Amygdala (tissue), 56 donors: ENCODE measurements at places on chromosomes 5 and 9.

DNA sequence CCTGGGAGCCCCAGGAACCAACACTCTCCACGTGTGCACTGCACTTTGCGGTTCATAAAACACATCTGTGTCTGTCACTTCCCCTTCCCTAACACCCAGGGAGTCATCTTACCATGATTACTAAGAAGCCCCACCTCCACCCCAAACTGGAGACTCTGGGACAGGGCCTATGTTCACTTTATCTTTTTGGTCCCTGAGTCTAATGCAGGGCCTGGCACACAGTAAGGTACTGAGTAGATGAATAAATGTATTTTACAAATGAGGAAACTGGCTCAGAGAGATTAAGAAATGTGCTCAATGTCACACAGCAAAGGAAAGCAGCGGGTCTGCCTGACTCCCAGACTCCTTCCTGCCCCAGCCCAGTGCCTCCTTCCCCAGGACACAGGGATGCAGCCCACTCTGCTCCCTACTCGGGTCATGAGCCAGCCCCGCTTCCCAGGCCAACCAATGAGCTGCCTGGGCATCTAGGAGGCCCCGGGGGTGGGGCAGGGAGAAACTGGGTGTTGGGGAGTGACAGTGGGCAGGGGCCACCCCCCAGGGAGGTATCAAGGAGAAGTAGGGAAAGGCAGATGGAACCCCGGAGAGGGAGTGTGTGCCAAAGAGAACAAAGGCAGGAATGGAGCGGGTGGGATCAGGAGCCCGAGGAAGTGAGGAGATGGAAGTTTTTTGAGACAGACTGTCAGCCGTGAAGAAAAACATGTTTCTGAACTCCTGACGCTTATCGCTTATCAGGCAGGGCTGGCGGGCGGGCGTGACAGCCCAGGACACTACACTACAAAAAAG lies 30.5 kb downstream of the SHB start:
- DNase-seq, result no peak

DNA sequence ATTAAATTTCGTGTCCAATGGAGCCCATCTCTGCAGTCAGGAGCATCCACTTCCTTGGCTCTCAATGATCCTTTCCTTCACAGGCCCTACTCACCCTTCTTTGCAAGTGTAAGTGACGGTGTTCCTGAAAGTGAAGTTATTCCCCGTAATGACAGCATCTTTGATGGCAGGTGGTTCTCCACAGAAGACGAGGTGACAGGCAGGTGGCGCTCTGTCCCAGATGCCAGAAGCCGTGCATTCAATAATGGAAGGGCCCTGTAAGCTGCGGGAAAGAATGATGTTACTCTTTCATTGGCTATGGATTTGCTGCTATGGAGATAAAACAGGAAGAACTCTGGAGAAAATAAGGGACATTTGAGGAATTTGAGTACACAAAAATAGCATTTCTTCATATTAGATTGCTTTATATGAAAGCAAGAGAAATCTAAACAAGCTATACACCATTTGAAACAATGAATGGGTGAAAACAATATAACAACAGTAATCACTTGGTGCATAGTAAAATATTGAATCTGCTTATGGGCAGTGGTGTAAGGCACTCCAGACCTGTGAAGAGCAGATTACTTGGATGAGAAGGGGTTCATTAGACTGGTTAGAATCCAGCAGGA lies 89.9 kb upstream of the TXNDC8 start:
- no peak for DNase-seq

DNA sequence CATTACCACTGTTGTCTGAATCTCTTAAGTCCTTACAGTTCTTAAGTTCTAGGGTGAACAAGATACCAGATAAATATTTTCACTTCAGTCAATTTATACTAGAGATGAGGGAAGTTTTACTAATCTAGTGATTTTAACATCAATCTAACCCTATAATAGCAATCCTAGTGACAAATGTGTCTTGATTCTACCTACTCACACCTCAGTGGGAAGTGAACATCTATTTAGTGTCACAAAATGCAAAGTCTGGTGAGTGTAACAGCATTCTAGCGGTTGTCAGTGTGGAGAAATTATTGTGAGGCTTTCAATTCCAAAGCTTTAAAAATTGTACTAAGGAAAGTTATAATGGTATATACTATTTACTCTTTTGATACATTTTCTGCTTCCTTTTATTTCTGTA lies 225.8 kb upstream of the CYLC2 start:
- no peak for DNase-seq

GRCh38 chr9:95093586-95093985 lies 223.9 kb downstream of the FANCC start:
- DNase-seq, result no peak

- no peak for DNase-seq
Measured at GRCh38 chr5:108467563-108467962, 85.7 kb upstream of the FBXL17 start.

DNA sequence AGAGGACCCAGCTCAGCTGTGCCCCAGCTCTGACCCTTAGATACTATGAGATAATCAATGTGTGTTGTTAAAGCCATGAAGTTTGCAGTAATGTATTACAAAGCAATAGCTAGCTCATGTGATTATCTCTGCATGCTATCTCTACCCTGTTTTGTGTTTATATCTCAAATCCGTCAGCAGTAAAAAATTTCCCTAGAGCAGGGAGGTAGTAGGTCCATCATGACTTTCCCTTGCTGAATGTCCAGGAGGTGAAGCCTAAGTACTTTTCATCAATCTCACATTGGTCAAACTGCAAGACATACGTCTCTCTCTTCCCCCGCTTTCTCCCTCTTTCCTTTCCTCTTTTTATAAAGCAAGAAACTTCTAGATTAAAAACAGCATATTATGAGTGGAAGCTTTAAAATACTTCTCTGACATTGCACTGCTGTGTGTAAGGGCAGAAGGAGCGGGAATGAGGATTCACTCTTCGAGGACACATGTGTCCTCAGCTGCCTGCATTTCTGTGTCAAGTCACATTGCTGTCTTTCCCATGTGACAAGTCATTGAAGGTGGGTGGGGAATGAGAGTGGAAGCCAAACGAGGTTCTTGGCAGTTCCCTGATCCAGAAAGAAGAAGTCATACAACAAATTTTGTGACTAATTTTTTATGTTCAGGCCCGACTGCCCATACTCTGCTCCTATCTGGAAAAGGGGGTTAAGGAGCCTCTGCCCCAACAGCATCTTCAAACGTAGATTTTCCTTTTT lies 93.1 kb upstream of the RETREG1 start:
- no peak for DNase-seq

DNA sequence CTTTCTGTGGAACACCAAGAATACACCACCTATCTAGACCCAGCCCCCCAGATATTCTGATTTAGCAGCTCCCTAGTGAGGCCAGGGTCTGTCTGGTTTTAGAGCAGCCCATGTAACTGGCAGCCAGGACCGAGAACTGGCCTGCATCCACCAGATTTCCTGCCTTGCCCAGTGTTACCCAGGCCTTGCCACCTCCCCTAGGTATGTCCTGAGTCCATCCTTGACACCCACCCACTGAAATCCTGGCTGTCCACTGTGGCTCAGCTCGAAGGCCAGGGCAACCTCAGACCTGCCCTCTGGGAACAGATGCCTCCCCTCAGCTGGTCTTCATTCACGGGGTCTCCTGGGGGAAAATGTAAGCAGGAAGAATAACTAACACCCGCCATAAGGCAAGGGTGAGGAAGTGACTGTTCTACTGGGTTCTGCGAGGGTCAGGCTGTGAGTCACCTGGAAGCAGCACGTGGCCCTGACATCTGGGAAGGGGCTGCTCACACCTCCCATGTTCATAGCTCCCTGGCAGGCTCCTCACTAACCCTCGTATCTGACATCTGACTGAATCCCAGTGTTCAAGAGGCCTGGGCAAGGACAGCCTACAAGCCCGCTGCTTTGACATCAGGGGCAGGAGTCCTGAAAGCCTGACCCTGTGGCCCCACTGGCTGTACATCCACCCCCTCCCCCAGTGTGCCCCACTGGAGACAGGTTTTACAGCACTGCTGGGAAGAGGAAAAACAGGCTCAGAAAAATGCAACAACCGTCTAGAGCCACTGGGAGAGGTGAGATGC lies 72.7 kb downstream of the SEMA4D start:
- no peak for DNase-seq

DNA sequence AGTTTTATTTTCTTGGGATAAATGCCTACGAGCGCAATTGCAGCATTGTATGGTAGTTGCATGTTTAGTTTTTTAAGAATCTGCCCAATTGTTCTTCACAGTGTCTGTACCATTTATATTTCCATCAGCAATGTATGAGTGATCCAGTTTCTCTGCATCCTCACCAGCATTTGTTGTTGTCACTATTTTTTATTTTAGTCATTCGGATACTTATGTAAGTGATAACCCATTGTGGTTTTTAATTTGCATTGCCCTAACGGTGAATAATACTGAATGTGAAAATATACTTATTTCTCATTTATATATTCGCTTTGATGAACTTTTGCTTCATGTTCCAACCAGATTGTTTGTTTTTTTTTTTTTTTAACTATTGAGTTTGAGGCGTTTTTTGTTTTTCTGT lies 33.7 kb upstream of the PWWP2A start:
- no peak for DNase-seq

DNA sequence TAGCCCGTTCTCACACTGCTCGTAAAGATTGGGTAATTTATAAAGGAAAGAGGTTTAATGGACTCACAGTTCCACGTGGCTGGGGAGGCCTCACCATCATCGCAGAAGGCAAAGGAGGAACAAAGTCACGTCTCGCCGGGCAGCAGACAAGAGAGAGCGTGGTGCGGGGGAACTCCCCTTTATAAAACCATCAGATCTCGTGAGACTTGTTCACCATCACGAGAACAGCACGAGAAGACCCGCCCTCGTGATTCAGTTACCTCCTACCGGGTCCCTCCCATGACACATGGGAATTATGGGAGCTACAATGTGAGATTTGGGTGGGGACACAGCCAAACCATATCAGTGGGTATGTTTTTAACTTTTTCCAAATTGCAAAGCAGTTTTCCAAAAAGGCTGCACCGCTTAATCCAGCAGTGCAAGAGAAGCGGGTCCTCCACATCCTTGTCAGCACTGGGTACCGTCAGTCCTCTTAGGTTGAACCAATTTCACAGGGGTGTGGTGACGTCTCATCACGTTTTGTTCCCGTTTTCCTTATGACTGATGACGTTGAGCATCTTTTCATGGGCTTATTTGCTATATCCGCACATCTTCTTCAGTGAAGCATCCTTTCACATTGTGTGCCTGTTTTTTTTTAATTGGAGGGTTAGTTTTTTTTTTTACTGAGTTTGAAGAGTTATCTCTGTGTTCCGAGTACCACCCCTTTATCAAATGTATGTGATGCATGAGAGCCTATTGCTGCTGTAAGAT lies 8.0 kb upstream of the FCN2 start:
- DNase-seq, result no peak

- DNase-seq, result no peak
Measured at GRCh38 chr9:101400120-101400519, 1.5 kb downstream of the ZNF189 start.

DNA sequence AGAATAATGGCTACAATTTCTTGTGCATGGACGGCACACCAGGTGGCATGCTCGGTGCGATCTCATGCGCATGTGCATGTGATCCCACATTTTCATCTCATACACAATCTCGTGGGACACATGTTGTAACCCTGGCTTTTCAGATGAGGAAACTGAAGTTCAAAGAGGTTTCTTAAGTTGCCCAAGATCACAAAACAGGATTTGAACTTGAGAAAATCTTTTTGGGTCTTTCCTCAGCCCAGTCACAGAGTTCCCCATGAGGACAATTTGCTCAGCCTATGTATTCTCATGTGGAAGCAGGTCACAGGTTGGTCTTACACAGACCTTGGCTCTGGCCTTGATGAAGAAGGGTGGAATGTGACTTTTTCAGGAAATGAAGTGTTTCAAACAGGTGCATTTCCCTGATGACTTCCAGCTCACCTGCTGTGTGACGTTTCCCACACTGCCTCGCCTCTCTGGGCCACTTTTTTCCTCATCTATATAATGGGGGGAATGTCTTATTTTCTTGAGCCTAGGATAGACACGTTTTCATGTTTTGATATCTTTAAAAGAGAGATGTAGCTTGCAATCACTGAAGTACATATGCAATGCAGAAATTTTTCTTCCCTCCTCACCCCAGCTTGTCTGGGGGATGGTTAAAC lies 7.1 kb upstream of the ORM1 start:
- no peak for DNase-seq

DNA sequence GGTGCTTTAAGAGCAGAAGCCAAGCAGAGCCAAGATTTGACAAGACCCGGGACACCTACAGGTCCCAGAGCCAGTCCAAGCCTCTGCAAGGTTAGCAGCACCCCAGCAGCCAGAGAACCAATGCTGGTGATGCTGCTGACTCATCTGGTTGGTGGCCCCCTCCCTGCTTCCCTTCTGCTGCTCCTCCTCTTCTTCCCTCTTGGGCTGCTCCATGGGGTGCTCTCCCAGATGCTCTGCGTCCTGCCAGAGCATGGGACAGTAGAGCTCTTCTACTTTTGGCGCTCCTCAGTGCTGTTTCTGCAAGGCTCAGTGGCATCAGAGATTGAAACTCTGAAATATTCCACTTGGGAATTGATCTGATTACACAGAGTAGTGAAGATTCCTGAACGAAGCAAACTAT lies 76.1 kb upstream of the SAP30L start:
- DNase-seq, result no peak

DNA sequence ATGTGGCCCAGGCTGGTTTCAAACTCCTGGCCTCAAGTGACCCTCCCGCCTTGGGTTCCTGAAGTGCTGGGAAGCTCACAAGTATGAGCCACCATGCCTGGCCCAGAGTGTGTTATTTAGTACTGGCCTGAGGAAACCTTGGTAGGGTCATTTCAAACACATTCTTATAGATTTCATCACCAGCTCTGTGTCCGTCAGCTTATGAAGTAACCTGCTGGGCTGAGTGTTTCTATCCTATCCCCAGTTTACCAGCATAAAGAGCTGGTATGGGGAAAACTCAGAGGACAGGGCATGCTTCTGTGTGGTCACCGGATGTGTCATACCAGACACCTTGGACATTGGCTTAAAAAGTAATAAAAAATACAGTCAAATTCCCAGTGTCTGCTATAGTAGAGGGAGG lies 45.3 kb downstream of the PTPN3 start:
- DNase-seq, result no peak

DNA sequence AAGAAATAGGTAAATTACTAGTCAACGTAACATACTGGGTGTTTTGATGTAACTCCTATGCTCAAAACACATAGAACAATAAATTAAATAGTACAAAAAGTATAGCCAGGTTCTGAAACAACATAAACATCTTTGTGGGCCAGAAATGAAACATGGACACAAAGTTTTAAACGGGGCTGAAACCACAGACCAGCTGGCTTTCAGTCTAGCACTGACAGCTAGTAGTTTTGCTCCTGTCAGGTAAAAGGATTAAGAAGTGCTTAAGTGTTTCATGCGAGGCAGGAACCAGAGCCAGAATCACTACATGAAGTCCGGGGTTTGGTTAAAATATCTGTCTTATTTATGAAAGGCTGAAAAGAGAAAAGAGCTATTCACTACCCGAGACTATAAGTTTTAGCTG lies 19.5 kb downstream of the DCAF10 start:
- no peak for DNase-seq

DNA sequence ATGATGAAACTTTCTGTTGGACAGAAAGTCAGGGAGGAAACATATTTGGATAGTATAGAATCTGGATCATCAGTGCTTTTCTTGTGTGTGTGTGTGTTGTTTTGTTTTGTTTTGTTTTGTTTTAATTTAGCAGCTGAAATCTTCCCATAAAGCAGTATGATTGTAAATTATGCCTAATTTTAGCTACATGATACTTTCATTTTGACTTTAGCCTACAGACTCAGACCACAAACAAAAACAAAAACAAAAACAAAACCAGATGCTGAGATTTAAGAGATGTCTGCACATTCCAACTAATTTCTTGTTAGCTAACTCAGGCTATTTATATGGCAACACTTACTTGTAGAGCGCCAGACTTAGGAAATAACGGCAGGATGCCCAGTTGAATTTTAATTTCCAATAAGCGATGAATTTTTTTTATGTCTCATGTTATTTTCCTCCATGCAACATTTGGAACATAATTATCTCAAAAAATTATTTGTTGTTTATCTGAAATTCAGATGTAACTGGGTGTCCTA lies 119.5 kb upstream of the TRPC7 start:
- no peak for DNase-seq
